GM12892 (cell line): ENCODE measurements at places on chromosomes 4 and X.

DNA sequence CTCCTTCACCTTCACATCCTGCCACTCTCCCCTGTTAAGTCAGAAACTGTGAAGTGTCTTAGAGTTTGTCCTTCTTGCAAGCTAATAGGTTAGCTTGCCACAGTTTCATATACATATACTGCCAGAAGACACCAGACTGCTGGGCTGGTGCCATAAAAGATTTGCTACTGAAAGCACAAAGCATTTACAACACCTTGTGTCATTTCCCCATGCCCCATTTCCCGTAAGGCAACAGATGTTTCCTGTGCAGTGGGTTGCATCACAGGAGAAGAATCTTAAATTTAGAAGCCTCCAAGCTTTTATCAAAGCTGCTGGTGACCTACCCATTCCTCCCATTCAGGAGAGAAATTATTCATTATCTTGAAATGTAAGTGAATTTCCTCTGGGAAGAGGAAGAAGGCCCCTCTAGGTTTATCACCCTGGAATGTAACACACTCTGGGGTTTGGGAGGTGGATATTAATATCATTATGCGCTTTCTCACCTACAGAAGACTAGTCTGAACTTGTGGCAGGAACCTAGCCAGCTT, 34.5 kb upstream of the RAB33B start:
- no peak for DNase-seq

- no peak for DNase-seq
Observed at GRCh38 chr4:108519911-108520601, 100.3 kb upstream of the RPL34 start.

- no peak for DNase-seq
Observed at GRCh38 chrX:8632924-8633323, 99.0 kb downstream of the ANOS1 start.

DNA sequence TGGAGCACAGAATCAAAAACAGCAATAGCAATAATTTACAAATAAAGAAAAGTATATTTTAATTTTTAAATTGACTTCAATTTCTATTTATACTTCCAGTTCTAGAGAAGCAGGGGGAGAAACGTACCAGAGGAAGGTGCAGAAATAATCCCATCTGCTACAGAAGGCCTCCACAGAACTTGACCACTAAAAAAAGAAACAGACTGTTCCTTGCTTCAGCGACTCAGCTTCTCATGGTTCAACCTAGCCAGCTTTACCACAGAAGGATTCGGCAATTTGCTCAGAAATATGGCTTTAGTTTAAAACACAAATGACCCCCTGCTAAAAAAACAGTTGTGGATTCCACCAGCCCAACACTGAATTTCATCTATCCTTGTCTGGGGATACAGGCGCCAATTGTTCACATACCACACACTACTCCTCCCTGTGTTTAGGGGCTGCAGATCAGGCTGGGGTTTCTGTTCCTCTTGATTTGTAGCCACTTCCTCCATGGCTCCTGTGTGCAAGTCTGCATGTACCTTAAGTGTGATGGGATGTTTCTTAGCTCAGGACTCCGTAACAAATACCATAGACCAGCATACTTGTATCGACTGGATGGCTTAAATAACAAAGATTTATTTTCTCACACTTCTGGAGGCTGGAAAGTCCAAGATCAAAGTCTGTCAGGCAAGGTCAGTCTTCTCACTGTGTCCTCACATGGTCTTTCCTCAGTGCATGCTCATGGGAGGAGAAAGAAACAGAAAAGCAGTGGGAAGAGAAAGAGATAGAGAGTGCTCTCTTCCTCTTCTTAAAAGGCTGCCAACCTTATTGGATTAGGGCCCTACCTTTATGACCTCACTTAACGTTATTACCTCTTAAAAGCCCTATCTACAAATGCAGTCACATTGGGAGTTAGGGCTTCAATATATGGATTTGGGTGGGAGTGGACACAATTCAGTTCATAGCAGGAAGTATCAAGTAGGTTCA, 79.1 kb downstream of the AMOT start:
- DNase-seq = peak; percentile 13

DNA sequence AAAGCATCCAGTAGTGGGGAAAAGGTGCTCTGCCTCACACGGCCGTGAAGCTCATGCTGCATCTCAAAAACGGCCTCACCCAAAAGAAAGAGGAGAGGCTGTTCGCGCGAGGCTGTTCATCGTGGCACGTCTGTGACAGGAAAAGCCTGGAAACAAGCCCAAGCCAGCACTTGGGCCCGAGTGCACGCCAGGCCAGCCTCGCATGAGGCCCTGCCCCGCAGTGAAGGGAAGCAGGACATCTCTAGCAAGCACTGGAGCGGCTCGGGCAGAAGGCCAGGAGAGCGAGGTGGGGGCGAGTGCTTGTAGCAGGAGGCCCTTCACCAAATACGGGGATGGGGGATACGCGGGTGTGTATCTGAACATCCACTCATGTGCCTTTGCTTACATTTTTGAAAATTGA, 39.9 kb upstream of the MXD4 start:
- DNase-seq = no peak

GRCh38 chr4:177809791-177810190, 367.6 kb upstream of the AGA start:
- no peak for DNase-seq

DNA sequence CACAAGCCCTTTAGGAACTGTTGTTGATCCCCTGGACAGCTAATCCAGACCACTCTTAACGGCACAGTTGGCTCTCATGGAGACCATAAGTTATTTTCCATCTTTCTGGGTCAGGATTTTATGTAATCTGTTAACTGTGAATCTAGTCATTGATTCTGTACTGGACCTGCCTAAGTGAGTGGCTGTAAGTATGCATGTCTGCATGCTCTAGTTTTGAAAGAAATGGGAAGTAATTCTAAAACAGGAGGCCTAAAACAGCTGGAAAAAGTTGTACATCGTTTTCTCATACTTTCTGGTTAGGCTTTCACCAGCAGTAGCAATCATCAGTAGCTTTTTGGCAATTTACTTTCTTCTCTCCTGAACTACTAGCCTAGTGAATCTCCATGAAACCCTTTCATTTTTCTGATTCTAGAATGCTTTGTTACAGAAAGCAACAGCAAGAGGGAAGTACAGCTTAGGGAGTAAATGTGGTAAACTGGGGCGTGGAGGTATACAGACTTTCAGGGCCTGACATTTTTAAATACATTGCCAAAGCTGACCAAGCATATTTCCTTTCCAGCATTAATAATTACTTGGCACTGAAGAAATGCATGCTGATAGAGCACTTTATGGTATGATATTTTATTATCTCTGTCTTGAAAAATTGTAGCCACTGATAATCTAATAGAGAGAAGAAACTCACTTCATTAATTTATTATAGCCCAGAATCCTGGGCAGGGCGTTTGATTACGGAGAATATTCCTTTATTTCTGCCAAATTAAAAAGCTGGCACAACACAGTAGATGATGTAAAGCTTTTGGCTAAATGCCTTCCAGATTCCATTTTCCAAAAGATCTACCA, 202.7 kb downstream of the BANK1 start:
- no peak for DNase-seq

GRCh38 chrX:101081231-101081630, 2.6 kb downstream of the TMEM35A start:
- no peak for DNase-seq

DNA sequence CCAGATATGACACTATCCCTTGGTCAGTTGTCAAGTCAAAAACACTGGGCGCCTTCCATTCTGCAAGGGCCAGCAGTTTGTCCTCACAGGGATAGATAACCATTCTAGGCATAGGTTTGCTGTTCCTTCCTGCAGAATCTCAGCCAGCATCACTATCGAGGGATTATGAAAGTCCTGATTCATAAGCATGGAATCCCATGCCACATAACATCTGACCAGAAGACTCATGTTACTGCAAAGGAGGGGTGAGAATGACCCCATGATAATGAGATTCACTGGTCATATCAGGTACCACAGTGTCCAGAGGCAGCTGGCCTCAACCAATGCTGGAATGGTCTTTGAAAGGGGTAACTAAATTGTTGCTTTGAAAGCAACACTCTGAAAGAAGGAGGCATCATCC, 84.7 kb downstream of the OTC start:
- no peak for DNase-seq

DNA sequence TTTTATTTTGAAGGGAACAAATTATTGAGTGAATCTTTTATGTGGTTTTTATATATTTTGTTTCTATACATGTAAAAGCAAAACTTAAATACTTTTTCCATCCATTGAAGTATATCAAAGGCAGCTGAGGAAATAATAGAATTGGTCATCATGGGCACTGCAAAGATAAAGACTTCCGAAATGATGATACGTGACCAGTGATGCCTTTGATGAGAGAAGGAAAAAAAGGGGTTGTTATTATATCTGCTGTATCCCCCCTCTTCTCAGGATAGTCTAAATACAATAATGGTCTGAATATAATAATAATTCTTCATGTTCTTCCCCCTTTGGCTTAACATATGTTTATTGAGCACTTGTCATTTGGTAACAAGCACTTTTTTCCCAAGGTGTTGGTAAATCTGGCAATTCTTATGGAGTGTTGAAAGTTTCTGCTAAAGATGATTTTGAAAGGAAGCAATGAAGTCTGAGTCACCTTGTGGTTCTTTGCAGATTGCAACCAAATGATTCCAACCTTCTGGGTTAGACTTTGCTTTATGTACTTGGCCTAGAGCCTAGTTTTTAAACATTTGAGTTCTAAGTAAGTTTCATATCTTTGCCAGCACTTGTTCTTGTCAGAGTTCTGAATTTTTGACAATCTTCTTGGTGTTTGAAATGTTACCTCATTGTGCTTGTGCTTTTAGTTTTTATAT, 60.8 kb downstream of the USP9X start:
- DNase-seq = no peak

DNA sequence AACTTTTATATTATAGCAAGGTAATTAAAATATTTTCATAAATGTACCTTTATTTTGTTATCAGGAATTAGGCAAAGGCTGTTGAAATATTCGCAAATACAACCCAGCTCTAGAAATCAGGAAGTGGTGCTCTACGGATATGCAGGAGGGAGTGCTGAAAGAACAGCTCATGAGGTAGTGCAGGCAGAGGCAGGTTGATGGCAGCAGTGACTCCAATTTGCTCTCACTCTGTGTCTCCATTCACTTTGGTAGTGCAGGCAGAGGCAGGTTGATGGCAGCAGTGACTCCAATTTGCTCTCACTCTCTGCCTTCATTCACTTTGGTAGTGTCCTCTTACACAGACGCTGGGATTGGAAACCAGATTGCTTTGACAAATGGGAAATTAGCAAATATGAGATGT, 277.9 kb downstream of the TRIML1 start:
- no peak for DNase-seq

GRCh38 chr4:98516042-98516440, 142.4 kb downstream of the TSPAN5 start:
- no peak for DNase-seq

DNA sequence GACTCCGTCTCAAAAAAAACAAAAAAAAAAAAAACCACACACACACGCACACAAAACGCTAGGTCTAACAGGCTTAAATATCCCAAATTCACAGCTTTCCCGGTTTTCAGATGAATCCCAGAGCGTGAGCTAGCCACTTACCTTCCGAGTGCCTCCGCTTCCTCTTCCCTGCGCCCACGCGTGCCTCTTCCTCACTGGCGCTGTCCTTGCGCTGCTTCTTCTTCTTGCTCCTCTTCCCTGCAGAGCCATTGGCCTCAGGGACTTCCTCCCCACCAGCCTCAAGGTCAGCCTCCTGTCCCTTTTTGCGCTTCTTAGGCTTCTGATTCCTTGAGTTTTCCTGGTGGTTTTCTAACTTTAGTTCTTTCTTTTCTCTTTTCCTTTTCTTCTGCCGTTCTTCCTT, 15.7 kb downstream of the LYAR start:
- no peak for DNase-seq

- DNase-seq = no peak
Observed at GRCh38 chrX:148534291-148534690, 33.9 kb downstream of the AFF2 start.

DNA sequence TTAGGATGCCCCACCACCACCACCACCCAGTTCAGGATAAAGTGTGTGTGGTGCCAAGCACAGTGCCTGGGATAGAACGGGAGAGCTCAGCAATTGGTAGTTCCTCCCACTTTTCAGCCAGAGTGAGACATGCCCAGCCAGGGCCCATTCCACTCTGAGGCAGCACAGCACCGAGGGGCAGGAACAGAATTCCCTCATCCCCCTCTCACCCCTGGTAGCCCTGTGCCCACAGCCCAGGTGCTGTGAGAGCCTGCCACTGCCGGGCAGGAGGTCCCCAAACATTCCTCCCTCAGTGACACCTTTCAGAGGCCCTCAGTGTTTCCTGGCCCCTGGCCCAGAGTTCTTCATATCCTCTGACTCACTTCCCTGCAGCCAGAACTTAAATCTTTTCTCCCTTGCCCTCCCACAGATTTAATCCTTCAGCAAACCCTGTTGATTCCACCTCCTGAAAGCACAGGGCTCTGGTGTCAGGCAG, 8.1 kb downstream of the RIPPLY1 start:
- no peak for DNase-seq

DNA sequence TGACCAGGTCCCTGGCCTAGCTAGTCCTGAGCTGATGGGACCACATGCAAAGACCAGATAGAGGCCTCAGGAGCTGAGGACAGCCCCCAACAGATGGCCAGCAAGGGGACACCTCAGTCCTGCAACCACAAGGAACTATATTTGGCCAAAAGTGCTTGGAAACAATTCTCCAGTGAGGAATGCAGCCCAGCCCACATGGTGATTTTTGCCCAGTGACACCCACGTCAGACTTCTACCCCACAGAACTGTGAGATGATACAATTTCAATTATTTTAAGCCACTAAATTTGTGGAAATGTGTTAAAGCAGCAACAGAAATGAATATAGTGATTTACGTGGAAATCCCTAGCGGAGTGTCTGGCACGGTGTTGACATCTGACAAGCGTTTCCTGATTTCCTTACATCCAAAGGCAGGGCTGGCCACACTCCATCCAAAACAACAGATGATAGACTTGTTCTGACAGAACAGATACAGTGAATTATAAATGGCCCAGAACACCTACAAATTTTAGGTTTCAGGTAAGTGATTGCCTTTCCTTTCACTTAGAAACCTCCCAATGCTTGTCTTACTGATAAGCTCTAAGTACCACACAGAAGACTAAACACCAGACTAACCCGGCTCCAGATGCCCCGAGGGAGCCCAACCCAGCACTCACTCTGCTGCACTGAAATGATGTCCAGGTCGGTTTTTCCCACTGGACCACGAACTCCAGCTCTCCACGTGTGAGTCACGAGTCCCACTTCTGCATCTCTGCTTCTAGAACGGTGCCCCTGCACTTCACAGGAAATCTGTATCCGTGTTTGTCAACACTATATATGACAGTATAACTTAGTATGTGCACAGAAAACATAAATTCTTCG, 5.8 kb downstream of the AFAP1 start:
- no peak for DNase-seq

GRCh38 chrX:64850371-64851082, 125.7 kb downstream of the ZC4H2 start:
- DNase-seq = no peak
